NCI-H187 (cell line): ENCODE measurements at places on chromosomes 1 and 21.

- peak; percentile 6 for DNase-seq
Observed at GRCh38 chr1:221263831-221264767, 384.9 kb downstream of the HLX start.

GRCh38 chr1:204213668-204214662 is at the start of gene GOLT1A:
Gene GOLT1A, minus strand, starts transcription at chr1:204213988. Its CDS starts 82 bp downstream, at chr1:204213906.
- peak; percentile 91 for DNase-seq

DNA sequence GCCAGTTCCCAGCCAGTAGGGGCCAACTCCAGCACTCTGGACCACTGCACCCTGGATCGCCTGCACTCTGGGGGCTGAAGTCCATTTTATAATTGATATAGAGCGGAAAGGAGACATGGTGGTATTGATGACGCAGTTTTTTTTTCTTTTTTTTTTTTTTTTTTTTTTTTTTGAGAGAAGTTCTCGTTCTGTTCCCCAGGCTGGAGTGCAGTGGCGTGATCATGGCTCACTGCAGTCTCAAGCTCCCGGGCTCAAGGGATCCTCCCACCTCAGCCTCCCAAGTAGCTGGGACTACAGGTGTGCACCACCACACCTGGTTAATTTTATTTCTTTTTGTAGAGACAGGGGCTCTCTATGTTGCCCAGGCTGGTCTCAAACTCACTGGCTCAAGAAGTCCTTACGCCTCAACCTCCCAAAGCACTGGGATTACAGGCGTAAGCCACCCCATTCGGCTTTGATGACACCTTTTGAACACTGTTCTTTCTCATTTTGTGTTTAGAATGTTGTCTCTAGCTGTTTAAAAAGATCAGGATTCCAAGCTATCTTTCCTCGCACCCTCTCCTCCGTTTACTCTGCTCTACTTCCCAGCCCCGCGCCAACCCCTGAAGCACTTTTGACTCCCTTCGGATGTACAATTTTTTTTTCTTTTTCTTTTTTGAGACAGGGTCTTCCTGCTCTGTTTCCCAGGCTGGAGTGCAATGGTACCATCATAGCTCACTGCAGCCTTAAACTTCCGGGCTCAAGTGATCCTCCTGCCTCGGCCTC is 960 bp downstream of the MX2 start:
- DNase-seq = no peak

DNA sequence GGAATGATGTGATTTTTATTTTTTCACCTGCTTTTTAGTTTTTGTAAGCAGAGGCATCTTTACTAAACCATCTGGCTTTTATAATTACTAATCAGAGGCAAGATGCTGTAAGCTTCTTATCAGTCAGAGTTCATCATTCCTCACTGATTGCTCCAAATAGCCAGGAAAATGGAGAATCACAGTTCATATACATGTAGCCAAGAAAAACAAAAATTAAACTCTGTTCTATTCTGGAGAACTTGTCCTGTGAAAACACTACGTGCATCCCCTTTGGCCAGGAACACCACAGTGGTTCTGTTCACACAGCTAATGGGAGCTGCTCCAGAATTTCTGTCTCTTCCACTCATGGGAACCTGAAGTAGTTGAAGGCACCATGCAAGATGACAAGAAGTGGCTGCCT is 725.5 kb upstream of the CHRM3 start:
- DNase-seq = no peak

DNA sequence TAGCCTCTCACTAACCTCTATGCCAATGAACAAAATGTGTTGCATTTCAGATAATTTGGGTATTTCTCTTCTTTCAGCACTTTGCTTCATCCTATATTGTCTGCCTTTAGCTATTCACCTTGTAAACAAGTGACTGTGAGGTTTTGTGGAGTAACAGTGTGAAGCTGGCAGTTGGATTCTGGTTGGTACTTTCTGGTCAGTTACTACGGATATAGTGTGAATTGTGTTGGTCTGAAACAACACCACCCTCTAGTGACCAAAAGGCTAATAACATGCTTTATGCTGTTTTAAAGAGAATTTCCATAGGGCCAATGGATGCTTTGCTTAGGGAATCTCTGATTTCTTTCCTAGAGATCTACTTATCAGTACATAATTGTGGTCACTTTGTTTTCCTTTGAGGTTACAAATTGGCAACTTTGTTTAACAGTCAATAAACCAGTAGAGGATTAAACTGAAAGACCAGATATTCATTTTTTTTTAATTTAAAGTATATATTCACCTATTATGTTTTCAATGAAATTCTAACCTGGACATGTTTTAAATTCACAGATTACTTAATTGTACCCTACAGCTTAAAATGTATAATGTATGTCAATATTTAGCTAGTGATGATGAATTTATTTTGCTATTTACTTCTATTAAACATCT is 2.5 kb upstream of the PTGER3 start:
- peak; percentile 37 for DNase-seq

GRCh38 chr1:174912264-174912663 is 87.5 kb upstream of the CACYBP start:
- DNase-seq = no peak

GRCh38 chr1:160978510-160978927 is 23.9 kb upstream of the ITLN2 start:
- DNase-seq = no peak

DNA sequence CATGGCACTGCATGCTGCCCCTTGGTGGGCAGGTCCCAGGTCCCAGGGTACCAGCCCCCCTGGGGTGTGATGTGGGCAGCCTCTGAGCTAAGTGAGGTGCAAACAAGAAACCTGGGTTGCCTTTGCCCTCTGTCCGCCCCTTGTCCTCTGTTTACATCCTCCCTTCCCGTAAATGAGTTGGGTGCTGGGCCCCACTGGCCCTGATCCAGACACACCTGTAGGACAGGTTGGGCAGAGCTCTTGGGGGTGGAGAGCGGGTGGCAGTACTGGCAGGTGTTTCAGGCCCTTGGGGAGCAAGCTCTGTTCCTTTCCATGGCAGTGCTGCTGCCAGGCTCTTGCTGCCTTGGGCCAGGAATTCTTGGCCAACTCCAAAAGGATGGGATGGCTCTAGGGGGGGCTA is 35.8 kb downstream of the ELF3 start:
- DNase-seq = peak; percentile 77

DNA sequence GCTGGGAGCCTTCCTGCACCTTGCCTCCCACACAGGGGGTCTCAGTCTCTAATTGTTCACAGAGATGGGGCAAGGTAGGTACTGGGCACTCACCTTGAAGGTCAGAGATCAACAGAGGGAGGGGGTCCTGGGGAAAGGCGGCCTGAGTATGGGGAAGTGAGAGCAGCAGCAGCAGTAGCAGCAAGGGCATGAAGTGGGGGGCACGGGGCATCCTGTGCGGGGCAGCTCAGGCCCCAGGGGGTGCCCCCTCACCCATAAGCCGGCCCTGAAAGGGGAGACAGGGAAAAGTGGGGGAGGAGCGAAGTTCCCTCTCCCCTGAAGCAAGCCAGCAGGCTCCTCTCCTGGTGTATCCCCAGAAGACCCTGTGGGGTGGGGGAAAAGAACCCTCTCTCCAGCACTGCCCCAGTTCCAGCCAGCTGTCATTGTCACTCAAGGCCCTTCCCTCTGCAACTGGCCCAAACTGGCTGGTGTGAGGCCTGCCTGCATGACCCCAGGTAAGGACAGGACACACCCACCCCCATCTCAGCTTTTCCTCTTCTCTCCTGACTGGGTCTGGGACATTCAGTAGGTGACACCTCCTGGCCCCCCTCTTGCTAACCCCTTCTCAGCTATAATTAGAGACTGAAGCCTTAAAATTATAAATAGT is 3.9 kb downstream of the SEMA6C start:
- no peak for DNase-seq

DNA sequence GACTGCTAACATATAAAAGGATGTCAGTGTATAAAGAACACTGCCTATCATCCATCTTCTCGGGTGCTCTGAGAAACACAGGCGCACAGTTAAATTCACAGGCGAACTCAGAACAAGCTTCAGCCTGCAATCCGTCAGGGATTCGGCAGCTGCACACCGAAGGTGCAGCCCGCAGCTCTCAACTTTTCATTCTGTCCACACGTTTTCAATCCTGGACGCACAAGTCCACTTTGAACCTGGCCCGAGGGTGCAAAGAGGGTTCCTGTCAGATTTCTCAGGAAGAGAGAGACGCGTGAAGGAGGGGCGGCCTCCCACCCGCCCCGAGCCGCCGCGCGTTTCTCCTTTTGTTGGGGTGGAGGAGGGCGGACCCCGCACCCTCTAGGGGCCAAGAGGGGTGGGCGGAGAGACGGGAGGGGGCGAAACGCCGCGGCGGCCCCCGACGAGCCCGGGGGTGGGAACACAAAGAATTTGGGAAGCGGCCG is 724 bp downstream of the DOCK7 start:
- DNase-seq = no peak

DNA sequence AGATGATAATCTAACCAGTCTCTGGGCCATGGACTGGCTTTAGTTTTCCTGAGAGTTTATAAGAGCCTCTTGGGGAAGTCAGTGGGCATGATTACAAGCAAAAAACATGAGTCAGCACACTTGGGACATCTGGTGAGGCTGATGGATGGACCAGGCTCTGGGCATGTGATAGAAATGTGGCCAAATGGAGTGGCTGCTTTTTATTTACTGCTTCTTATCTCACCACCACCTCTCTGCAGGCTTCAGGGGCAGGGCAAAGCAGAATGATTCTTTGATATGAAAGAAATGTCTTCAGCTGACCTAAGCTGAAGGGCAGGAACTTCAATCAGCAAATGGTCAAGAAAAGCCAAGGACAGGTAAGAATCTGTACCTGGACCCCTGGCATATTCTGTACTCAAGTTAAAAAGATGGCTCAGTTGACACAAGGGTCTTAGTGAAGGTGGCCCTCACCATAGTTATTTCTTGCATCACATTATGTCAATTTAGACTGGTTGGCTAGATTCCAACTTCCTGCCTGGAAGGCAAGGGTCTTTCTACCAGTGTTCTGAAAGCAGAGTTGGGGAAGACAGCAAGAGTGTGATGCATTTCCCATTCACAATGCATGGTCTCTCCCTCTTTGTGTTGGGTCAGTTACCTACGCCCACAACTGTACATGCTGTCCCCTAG is 162.8 kb downstream of the FASLG start:
- DNase-seq = no peak

DNA sequence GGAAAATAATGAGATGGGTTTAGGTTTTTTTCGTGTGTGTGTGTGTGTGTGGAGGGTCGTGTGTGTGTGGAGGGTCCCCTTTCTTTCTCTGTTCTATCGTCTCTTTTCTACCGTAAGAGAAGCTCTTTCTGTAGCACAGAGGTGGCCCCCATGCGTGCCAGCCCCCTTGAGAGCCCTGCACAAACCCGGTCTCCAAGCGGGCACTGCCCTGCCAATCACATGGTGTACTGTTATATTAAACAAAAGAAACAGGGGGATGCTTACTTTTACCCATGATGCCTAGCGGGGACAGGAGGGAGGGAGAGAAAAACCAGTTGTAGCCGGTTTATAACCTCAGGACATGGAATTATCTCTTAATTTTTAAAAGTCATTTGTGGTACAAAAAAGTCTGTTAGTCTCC is 41.0 kb downstream of the GATAD2B start:
- DNase-seq = peak; percentile 78

DNA sequence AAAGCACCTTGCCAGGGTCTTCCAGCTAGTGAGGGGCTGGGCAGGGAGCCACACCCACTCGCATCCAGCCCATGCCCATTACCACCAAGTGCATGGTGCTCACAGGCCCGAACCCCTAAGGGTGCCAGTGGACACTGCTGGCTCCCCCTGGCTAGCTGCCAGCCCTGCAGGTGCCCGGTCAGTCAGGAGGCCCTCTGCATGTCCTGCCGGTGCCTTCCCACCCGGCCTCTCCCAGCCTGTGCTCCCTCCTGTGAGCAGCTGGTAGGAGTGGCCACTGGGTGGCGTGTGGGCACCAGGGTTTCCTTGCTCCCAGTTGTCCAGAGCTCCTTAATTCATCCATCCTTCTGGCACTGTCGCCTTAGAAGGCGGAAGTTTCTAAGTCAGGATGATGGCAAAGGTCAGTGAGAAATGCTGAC is 33.4 kb downstream of the QSOX1 start:
- DNase-seq = peak; percentile 70

DNA sequence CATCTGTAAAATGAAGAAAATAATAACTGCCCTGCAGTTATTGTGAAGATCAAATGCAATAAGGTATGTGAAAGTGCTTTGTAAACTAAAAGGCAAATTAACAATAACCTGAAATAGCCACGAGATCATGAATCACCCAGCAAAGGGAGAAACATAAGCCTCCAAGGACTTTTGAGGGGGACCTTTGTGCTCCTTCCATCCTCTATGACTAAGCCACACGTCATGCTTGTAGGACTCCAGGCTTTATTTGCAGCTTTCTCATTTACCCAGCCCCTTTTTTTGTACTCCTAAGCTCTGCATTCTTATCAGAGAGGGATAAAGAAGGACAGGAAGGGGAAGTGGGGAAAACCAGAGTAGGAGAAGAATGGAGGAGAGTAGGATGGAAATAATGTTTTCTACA is 115.1 kb downstream of the PROX1 start:
- DNase-seq = no peak

- no peak for DNase-seq
Observed at GRCh38 chr1:59653968-59654367, 160.8 kb upstream of the HOOK1 start.

- DNase-seq = no peak
Observed at GRCh38 chr1:196732526-196732925, 42.1 kb upstream of the CFHR3 start.

- no peak for DNase-seq
Observed at GRCh38 chr1:240242601-240243144, 151.0 kb downstream of the FMN2 start.

- no peak for DNase-seq
Observed at GRCh38 chr1:41005876-41006275, 15.6 kb downstream of the SLFNL1 start.

GRCh38 chr1:116001739-116002487 is 25.6 kb downstream of the SLC22A15 start:
- DNase-seq = no peak

GRCh38 chr1:247390996-247391395 is 25.0 kb upstream of the NLRP3 start:
- no peak for DNase-seq

DNA sequence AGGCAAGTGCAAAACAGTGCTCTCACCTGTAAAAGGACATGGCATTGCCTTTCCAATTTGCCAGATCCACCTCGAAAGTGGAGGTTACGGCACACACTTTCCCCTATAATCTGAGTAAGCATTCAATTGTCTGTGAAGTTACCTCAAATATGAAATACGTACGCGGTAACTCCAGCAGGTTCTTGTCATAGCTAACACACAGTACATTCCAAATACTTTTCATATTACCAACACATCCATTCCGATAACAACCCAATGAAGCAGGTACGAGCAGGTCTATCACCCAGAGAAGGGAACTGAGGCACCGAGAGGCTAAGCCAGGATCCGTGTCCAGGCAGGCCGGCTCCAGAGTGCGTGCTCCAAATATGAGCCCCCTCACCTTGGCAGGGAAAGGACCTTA is 46.8 kb upstream of the LPAR3 start:
- no peak for DNase-seq

GRCh38 chr1:72412286-72412685 is 129.9 kb upstream of the NEGR1 start:
- DNase-seq = no peak
